ENCODE measurements at places on chromosomes 16 and 17.
A peak's percentile ranks its signal among the peaks of the same experiment; 100 is the strongest.

DNA sequence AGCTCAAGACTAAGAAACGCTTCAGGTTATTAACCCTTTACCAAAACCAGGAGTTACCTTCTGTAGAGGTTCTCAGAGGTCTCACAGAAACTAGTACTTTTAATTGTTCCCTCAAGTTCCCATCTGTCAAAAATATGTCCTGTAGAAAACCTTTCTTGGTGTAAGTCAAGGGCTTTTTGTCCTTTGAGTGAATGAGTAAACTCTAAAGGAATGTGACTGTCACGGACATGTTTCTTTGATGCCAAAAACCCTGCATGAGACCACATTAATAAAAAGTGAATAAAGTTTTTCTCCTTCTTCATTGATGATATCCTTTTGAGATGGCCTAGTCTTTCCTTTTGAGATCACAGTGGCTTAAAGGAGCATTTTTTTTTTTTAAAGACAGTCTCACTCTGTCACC is 102.9 kb downstream of the NLK start:
- DNase-seq, result peak; percentile 50

- no peak for DNase-seq
Observed at GRCh38 chr16:27817038-27817437, 246.5 kb downstream of the GSG1L start.

- no peak for DNase-seq
Observed at GRCh38 chr16:57859331-57859730, 57.0 kb upstream of the KIFC3 start.

GRCh38 chr16:72937916-72938794 is 109.8 kb downstream of the ZFHX3 start:
- no peak for DNase-seq

GRCh38 chr17:49439673-49440571 is 25.2 kb upstream of the PHB1 start:
- peak; percentile 62 for DNase-seq

DNA sequence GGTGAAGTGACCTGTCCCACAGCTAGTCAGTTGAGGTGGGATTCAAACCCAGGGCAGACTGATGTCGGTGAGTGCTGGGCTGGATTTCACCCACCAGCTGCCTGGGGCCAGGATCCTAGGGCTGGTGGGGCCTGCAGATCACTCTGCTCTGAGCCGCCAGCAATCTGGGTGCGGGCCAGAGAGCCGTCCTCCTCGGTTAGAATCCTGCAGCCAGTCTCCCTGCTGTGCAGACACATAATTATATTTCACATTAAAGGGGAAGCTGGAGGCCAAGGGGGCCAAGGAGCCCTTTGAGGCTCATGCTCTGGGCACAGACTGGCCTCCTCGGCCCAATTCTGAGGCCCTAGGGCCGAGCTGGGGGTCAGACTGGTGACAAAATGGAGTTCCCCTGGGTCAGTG is 996 bp upstream of the KCNJ12 start:
- DNase-seq, result no peak

- DNase-seq, result no peak
Observed at GRCh38 chr16:53636978-53637377, 66.7 kb downstream of the RPGRIP1L start.
